Stimulated activated CD4-positive, alpha-beta T cell treated with anti-CD3 and anti-CD28 coated beads, Interleukin-1b, Interleukin-23, amount 100 ng/mL, for 1 hour (primary cell): ENCODE measurements at places on chromosomes 6 and 20.

- DNase-seq: no peak
Measured at GRCh38 chr6:25963426-25964123, 973 bp downstream of the TRIM38 start.

DNA sequence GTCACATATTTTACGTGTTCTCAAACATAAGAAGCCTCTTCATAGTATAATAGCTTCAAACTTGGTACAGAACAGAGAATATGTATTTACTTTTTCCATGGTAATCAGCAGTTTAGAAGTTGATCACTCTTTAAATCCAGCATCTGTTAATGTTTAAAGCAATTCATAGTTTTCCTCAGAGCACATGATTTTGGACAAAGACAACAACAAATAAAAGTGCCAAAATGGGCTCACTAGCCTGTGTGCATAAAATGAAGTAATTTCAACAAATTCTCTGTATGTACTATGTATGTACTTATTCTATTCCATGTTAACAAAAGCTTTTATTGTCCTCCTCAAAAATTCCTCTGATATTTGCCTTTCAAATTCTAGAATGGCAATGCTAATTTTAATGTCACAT lies 38.1 kb upstream of the UST start:
- no peak for DNase-seq

- DNase-seq: no peak
Measured at GRCh38 chr6:35142588-35143569, 1.7 kb upstream of the TCP11 start.

- DNase-seq: no peak
Measured at GRCh38 chr6:39527792-39528564, 197.2 kb downstream of the KIF6 start.

DNA sequence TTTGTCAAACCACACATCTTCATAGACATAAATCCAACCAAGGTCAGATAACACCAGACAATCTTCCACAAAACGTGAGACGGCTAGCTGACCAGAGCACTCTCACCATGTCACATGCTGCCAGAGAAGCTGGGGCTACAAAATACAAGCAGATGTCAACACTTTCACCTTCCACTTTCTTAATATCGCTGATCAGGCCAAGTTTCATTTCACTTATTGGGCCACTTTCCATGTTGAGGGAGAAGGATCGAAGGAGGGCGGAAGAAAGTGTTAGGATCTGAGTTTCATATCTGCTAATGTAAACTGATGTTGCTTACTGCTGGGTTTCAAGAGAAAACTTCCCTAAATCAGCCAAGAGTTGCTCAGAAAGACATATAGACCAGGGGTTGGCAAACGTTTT lies 177.0 kb upstream of the PRDM1 start:
- no peak for DNase-seq

- no peak for DNase-seq
Measured at GRCh38 chr6:117311310-117311709, 46.0 kb downstream of the VGLL2 start.

- no peak for DNase-seq
Measured at GRCh38 chr6:125236536-125237327, 65.0 kb downstream of the HDDC2 start.

- DNase-seq: no peak
Measured at GRCh38 chr6:85390105-85390728, 59.7 kb upstream of the NT5E start.

DNA sequence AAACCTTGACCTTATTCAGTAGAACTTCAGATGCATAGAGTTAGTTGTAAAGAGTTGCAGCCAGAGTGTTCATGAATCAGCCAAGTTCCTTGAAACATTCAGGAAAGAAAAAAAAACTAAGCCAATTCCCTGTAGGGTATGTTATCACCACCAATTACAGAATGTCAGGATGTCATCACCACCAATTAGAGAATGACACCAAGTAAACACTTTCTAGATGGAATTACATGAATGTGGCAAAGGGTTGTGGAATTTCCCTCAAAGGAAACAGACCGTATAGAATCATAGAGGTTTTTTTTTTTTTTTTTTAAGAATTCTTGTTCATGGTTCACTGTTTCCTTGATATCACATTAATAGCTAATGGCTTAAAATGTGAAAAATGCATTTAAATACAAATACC lies 472.1 kb upstream of the RNF217 start:
- no peak for DNase-seq

DNA sequence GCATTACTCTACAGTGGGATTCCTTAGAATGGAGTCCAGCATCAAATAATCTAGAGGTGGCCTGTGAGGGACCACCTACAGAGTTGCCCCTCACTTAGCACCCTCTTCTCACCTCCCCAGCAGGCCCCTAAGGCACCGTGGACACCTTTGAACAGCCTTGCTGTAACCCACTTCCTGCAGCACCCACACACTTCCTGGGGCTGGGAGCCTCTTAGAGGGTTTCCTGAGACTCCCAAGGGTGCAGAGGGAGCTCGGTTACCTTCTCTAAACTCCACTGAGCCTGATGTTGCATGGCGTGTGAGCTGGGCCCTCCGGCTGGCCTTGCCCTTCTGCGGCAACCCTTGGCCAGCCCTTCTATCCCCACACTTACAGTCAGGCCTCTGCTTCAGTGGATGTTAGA lies 7.3 kb upstream of the SIRPG start:
- no peak for DNase-seq

GRCh38 chr6:42966571-42966970 lies 6.0 kb downstream of the GNMT start:
- no peak for DNase-seq

DNA sequence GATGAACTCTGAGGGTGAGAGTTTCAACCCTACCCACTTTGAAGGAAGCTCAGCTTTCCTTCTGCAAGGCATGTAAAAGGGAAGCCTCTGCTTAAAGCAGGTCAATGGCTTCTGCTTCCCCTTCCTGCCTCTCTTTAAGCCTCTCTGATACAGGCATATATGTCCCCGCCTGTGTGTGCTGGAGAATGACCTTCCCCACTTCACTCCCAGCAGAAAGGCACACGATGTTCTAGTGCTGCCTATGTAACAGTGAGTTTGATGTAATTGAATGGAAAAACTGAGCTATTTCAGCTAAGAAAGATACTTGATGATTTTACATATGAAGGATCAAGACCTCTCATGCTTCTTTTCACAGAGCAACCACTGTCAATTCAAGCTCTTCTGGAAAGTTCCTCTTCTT lies 632.2 kb downstream of the HACE1 start:
- no peak for DNase-seq

GRCh38 chr20:22282696-22283095 lies 301.7 kb downstream of the FOXA2 start:
- no peak for DNase-seq

- no peak for DNase-seq
Measured at GRCh38 chr6:44428682-44429081, 41.2 kb downstream of the CDC5L start.

- no peak for DNase-seq
Measured at GRCh38 chr6:50978380-50979170, 159.9 kb downstream of the TFAP2B start.

GRCh38 chr6:147366290-147366689 lies 142.2 kb upstream of the SAMD5 start:
- DNase-seq: no peak

GRCh38 chr6:164861967-164862366 lies 447.4 kb downstream of the C6orf118 start:
- DNase-seq: no peak

GRCh38 chr6:98944598-98945081 lies 3.1 kb downstream of the FBXL4 start:
- no peak for DNase-seq

DNA sequence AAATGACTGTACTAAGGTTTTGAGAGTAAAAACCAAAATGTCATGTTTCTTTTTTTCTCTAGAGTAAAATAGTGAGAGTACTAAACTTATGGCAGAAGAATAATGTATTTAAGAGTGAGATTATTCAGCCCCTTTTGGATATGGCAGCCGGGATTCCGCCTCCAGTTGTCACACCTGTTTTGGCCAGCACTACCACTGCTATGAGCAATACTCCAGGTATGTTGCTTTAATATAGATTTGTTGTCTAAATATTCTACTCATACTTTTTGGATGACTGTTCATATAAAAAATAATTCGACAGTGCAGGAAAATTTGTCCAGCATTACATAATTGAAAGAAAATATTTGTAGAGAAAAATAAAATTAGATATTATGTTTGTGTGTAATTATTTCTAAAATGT lies 59.5 kb downstream of the SCAF8 start:
- no peak for DNase-seq

GRCh38 chr20:51380401-51381385 lies 161.8 kb downstream of the NFATC2 start:
- no peak for DNase-seq

DNA sequence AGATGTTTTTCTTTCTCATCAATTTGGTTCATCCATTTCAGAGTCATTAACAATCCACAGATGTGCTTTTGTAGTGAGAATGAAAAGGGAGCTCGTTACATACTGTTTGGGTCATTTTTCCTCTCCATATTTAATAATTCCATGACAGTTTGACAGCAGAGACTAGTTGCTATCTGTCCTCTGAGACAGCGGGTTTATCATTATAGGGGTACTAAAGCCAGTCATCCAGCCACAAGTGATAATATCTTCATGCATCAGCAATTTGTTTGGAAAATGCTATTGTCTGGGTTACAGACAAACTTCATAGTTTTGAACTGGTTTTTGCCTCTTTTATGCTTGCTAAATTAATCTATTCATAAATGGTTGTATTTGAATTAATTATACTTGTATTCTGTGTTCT lies 350.6 kb upstream of the FLRT3 start:
- DNase-seq: no peak

DNA sequence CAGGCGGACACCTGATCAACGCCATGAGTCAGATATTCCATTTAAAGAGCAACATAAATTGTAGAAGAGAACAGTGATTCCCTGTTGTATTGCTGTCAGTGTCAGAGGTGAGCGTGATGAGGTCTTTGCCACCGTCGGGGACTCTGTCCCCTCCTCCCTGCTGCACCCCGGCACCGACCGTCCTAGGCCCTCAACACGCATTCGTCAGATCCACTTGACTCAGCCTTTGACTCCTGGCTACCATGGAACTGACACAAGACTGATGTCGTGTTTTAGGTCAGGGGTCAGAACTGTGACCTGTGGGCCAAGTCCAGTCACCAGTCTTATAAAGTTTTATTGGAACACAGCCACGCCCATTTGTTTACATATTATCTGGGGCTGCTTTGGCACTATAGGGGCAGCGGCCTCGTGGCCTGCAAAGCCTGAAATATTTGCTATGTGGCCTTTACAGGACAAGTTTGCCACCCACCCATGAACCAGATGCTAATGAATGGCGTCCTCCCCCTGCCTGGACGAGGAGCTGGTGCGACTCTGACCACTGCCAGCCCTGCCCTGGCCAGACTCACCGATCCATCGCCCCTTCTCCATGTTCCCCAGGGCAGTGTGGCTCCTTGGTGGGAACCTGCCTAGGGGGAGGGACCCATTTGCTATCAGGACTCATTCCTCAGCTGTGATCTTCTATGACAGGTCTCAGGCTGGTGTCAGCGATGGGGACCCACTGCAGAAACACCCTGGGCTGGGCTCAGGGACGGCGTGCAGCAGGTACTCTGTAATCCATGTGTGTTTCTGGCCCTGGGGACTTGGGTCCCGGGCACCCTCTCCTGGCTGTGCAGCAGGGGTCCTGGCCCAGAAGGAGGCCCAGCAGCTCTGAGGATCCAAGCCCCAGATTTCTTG lies 37.5 kb upstream of the PHACTR3 start:
- no peak for DNase-seq
